Psoas muscle (tissue), 8 donors: ENCODE measurements at places on chromosomes 5 and 9. TPM values are rescaled to one million over a fixed set of nuclear protein-coding genes. Genes with fewer than 3 reads are reported as not detected.
A peak's percentile ranks its signal among the peaks of the same experiment; 100 is the strongest.

BTNL8 gene
- total RNA-seq = 0.46 TPM

STPG3 gene
- total RNA-seq = not detected

UGT3A1 gene
- total RNA-seq = 0.85 TPM

GARIN3 gene
- total RNA-seq = not detected

TUT7 gene
- total RNA-seq = 20.5 TPM

GRCh38 chr9:70865471-70865870, 255.9 kb downstream of the TRPM3 start:
- H3K27me3 ChIP-seq = peaks cover 4% of the 10 kb centered on the region
- no peak overlapping the region for H3K27ac ChIP-seq

GRCh38 chr5:135397084-135397483, 1.9 kb downstream of the MACROH2A1 start:
- H3K36me3 ChIP-seq = no peaks in the 10 kb centered on the region
- peaks cover 58% of the 10 kb centered on the region for H3K4me1 ChIP-seq
- H3K4me3 ChIP-seq = peak overlapping the region; percentile 86
- H3K27me3 ChIP-seq = no peaks in the 10 kb centered on the region

- H3K4me3 ChIP-seq = no peak overlapping the region
- H3K4me1 ChIP-seq = no peaks in the 10 kb centered on the region
- no peak overlapping the region for H3K27ac ChIP-seq
- H3K27me3 ChIP-seq = no peaks in the 10 kb centered on the region
Measured at GRCh38 chr5:122162100-122162638, 32.8 kb downstream of the ZNF474 start.

GRCh38 chr9:94511955-94512265, 43.0 kb upstream of the PCAT7 start:
- H3K4me1 ChIP-seq = no peaks in the 10 kb centered on the region
- H3K27ac ChIP-seq = no peak overlapping the region
- H3K36me3 ChIP-seq = no peaks in the 10 kb centered on the region
- H3K27me3 ChIP-seq = no peaks in the 10 kb centered on the region
- DNase-seq = no peak

DNA sequence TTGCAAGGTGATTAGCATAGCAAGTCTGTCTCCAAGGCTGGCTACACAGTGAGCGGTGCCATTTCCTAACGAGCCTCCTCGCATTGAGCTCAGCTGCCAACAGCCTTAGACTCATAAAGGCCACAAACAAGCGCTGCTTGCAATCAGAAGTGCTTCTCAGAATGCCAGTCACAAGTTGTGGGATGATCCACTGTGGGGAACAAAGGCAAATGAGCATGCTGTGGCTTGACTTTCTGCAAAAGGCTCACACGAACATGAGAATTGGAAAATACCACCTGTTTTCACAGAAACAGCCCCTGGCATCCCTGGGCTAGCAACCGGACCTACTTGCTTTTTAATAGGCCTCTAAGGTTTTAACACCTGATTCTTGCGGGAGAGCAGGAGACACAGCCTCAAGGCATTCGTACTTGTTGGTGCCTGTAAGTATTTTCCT, 215.5 kb downstream of the FANCC start:
- H3K4me3 ChIP-seq = no peak overlapping the region
- peaks cover 33% of the 10 kb centered on the region for H3K4me1 ChIP-seq
- H3K36me3 ChIP-seq = no peaks in the 10 kb centered on the region
- no peak for DNase-seq
- peak overlapping the region; percentile 44 for H3K27ac ChIP-seq

- H3K27ac ChIP-seq = no peak overlapping the region
- H3K4me3 ChIP-seq = no peak overlapping the region
- H3K36me3 ChIP-seq = no peaks in the 10 kb centered on the region
- DNase-seq = no peak
- H3K4me1 ChIP-seq = no peaks in the 10 kb centered on the region
- H3K27me3 ChIP-seq = no peaks in the 10 kb centered on the region
Measured at GRCh38 chr5:140988100-140988499, 21.8 kb downstream of the PCDHAC2 start.

DNA sequence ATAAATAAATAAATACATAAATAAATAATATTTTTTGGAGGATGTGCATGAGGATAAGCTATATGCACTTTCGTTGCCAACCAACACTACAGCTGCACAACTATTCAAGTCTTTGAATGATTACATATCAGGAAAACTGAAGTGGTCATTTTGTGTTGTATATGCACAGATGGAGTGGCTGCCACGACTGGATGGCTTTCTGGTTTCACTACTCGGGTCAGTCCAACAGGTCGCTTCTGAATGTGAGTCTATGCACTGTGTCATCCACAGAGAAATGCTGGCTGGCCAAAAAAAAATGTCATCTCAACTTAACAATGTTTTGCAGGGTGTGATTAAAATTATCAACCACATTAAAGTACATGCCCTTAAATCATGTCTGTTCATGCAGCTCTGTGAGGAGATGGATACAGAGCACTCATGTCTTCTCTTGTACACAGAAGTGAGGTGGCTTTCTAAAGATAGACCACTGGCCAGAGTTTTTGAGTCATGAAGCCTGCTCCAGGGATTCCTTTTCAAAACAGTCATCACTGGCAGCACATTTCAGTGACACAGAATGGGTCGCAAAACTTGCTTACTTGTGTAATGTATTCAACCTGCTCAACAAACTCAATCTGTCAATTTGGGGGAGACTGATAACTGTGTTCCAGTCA, 589.8 kb upstream of the CYLC2 start:
- no peak overlapping the region for H3K27ac ChIP-seq
- DNase-seq = no peak
- H3K27me3 ChIP-seq = no peaks in the 10 kb centered on the region
- no peaks in the 10 kb centered on the region for H3K36me3 ChIP-seq
- H3K4me1 ChIP-seq = no peaks in the 10 kb centered on the region

- no peak overlapping the region for H3K27ac ChIP-seq
- DNase-seq = no peak
- H3K4me3 ChIP-seq = no peak overlapping the region
- no peaks in the 10 kb centered on the region for H3K27me3 ChIP-seq
- H3K36me3 ChIP-seq = no peaks in the 10 kb centered on the region
- no peaks in the 10 kb centered on the region for H3K4me1 ChIP-seq
Measured at GRCh38 chr5:60183881-60184280, 290.4 kb upstream of the PDE4D start.

GRCh38 chr5:65483546-65484346, 2.0 kb upstream of the ADAMTS6 start:
- peaks cover 13% of the 10 kb centered on the region for H3K4me1 ChIP-seq
- H3K27ac ChIP-seq = peak overlapping the region; percentile 83
- H3K4me3 ChIP-seq = peak overlapping the region; percentile 67
- DNase-seq = no peak
- H3K27me3 ChIP-seq = no peaks in the 10 kb centered on the region

DNA sequence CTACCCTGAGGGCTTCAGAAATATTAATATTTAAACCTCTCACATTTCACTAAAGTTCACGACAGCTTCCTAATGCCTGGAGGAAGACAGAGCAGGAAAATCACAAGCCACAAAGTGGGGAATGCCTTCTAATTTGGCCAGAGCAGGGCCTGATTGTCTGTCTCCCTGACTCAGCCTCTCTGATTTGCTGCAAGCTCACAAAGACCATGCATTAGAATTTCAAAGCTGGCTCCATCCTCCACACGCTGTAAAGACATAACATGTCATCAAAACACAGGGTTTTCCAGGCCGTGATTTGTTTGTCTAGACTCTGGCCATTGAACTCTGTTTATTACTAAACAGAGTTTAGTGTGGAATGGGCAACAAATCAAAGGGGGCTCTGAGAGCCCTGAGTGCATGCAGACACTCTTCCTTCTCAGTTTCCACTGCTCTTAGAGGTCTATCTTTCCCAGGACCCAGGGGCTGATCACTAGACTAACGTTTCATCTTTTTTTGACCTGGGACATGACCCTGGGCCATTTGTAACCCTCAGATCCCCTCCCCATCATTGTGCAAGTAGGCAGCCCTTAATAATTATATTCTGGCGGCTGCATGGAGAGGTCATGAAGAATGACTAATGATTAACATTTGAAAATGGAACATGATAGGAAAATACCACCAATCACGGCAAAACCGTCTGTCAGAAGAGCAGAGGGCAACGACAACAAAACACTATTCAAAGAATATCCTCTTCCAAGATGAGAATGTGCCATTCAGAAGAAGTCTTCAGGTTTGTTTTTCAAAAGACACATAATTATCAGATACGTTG, 140.2 kb downstream of the ENC1 start:
- no peak for DNase-seq
- no peaks in the 10 kb centered on the region for H3K4me1 ChIP-seq
- no peaks in the 10 kb centered on the region for H3K36me3 ChIP-seq
- H3K27me3 ChIP-seq = no peaks in the 10 kb centered on the region
- no peak overlapping the region for H3K27ac ChIP-seq

DNA sequence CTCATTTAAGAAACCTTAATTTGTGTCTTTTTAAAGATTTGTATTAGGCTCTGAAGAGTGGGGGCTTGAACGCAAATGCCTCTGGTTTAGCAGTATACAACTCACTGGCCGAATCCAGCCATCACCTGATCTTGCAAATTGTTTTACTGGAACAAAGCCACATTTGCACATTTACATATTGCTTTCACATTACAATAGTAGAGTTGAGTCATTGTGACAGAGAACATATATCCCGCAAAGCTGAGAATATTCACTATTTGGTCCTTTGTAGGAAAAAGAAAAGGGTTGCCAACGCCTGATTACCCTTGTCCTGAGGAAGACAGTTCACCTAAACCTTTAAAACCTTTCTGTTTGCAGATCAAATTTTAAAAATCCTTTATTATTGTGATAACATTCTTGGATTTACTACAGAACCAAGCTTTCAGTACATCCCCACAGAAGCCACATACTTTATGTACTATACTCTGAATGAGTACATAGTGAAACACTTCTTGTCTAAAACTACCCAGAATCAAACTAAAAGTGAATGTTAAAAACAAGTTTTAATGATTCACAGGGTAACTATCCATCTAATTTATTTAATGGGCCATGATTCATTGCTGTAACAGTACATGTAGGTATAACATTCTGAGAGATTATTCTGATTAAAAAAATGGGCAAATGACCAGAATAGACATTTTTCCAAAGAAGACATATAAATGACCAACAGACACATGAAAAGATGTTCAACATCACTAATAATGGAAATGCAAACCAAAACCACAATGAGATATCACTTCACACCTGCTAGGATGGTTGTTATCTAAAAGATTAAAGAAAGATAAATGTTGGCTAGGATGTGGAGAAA, 161.0 kb downstream of the SLC25A46 start:
- H3K4me1 ChIP-seq = no peaks in the 10 kb centered on the region
- no peaks in the 10 kb centered on the region for H3K36me3 ChIP-seq
- no peak overlapping the region for H3K4me3 ChIP-seq
- H3K27me3 ChIP-seq = no peaks in the 10 kb centered on the region

DNA sequence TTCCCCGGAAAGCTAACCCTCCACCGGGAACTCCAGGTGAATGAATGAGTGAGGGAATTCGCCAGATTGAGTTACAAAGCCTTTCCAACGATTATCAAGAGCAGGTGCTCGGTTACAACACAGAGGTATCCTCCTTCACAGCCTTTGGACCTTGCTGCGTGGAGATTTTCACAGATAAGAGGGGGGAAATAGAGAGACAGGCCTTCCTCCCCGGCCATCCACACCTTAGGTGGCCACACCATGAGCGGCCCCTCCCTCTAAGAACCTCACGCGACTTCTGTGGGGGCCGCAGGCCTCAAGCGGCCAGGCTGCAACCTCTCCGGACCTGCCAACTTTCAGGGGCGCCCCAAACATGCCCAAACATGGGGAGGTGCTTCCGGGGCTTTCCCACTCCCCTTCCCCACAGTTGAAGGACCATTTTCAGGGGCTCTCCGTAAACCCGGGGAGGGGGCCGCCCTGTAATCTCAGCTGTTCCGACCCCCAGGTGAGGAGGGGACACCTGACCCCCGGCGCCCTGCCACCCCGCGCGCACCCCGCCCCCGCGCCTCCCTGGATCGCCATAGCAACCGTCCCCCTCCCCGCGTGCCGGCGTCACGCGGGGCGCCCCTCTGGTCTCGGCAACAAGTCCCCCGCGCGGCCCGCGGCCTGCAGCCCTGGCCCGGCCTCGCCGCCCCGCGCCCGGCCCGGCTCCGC, 603 bp downstream of the DENND1A start:
- peaks cover 30% of the 10 kb centered on the region for H3K4me1 ChIP-seq
- H3K4me3 ChIP-seq = peak overlapping the region; percentile 75
- DNase-seq = no peak
- no peaks in the 10 kb centered on the region for H3K36me3 ChIP-seq
- peak overlapping the region; percentile 67 for H3K27ac ChIP-seq

DNA sequence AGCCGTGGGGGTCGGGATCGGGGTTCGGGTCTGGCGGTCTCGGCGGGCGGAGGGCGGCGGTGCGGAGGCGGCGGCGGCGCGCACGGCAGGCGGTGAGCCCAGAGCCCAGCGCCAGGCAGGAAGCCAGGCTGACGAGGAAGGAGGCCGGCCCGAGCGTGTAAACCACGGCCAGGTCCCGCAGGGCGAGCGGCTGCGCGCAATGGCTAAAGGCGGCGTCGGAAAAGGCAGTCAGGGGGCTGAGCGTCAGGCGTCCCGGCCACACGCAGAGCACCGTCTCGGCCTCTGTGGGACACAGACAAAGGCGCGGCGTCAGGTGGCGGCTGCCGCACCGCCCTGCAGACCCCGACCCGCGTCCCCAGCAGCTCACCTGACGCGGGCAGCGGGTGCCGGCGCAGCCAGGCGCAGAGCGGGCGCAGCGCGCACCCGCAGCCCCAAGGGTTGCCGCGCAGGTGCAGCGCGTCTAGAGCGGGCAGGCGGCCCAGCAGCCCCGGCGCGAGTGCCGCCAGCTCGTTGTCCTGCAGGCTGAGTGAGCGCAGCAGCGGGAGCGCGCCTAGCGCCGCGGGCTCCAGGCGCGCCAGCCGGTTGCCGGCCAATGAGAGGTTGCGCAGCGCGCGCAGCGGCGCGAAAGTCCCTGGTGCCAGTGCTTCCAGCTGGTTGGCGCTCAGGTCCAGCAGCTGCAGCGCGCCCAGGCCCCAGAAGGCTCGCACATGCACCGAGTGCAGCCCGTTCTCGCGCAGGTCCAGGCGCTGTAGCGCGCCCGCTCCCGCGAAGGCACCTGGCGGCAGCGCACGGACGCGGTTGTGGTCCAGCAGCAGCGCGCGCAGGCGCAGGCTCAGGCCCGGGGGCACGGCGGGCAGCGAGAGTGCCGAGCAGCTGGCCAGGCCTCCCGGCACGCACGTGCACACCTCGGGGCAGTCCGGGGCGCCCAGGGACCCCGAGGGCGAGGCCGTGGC, 671 bp downstream of the LRRC26 start:
- no peaks in the 10 kb centered on the region for H3K27me3 ChIP-seq
- peak overlapping the region; percentile 58 for H3K4me3 ChIP-seq
- no peaks in the 10 kb centered on the region for H3K36me3 ChIP-seq
- DNase-seq = no peak
- H3K4me1 ChIP-seq = peaks cover 23% of the 10 kb centered on the region
- H3K27ac ChIP-seq = no peak overlapping the region

- H3K4me1 ChIP-seq = no peaks in the 10 kb centered on the region
- peaks cover 2% of the 10 kb centered on the region for H3K27me3 ChIP-seq
- H3K27ac ChIP-seq = no peak overlapping the region
- DNase-seq = no peak
Measured at GRCh38 chr5:169801781-169802180, 164.7 kb downstream of the DOCK2 start.
